Thymus (tissue), 14 donors: ENCODE measurements at places on chromosomes 1 and 21.

GRCh38 chr1:89890085-89890752 is 69.4 kb downstream of the LRRC8D start:
- no peak for DNase-seq

GRCh38 chr1:36764798-36765197 is 269.5 kb downstream of the GRIK3 start:
- no peak for DNase-seq

GRCh38 chr1:220552672-220553260 is 24.8 kb downstream of the MARK1 start:
- no peak for DNase-seq

- DNase-seq: no peak
Observed at GRCh38 chr21:32134441-32135130, 144.3 kb downstream of the MIS18A start.

GRCh38 chr1:152824964-152825363 is 2.3 kb upstream of the LCE1A start:
- no peak for DNase-seq

DNA sequence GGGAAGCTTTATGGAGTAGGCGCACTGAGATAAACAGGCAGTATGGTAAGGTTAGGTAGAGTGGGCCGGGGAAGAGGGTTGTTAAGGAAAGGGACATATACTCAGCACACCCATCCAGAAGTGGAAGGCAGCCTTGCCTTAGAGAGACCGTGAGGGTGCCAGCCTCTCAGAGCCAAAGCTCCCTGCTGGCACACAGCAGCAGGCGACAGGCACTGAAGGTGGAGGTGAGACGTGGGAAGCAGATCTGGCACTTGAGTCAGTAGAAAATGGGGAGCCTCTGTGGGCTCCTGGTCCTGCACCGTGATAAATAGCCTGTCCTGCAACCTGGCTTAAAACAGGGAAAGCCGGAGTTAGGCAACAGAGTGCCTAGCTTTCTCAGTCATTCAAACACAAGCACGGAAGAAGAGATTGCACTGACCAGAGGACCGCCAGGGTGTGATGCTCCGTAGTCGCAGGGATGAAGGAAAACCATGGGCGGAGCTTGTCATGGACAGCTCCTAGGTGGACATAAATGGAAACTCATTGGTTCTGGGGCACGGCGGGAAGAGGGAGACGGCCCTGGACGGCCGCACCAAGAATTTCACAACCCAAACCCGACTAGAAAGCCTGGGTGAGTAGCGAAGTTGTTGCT is 15.5 kb downstream of the KCNK1 start:
- DNase-seq: no peak

DNA sequence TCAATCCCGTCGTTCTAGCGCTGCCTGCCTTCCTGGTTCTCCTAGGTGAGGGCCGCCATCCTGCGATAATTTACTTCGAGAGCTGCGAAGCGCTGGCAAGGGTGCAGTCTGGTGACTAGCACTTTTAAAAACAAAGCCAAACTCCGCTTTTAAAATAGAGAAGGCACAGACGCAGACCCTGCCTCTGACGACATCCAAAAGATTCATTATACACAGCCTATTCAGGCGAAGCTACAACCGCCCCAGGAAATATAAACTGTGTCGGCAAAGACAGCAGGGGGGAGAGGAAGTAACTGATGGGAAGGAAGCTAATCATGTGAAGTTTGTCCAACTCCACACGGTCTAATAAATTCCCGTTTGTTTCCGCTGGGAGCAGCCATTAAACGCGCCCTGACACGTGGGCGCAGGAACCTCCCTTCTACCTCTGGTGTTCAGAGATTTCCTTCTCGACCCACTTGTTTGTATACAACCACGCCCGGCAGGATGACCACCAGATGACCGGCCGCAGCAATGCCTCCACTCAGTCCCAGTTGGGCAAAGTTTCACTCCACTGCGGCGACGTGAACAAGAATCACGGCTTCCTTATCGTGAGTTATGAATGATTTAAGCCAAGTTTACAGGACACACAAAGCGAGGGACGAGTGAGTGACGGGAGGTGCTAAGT is 1.3 kb downstream of the GNG12 start:
- DNase-seq: no peak

GRCh38 chr1:33346927-33347649 is 26.2 kb upstream of the A3GALT2 start:
- no peak for DNase-seq

DNA sequence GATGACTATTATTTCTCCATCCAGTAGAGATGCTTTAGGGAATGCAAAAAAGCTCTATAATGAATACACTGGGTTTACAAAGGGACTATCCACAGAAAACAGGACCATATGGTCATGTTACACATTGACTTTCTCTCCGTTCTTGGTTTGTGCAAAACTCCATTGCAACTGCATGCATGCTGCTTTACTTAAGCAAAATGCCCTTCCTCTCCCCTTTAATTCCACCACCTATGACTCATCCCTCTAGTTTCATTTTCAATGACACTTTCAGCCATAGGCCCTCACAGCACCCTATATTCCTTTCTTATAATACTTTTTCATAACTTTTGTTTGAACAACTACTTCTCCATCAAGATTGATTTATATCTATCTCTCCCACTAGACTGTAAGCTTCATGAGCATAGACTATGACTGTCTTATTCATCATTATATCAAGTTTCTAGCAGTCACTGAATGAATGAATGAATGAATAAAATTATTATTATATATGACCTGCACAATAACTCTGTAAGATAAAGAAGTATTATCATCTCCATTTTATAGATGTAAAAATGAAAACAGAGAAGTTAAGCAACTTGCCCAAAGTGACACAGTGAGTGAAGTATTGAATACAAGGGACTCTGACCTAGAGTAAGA is 248.9 kb downstream of the PLPP3 start:
- DNase-seq: no peak

DNA sequence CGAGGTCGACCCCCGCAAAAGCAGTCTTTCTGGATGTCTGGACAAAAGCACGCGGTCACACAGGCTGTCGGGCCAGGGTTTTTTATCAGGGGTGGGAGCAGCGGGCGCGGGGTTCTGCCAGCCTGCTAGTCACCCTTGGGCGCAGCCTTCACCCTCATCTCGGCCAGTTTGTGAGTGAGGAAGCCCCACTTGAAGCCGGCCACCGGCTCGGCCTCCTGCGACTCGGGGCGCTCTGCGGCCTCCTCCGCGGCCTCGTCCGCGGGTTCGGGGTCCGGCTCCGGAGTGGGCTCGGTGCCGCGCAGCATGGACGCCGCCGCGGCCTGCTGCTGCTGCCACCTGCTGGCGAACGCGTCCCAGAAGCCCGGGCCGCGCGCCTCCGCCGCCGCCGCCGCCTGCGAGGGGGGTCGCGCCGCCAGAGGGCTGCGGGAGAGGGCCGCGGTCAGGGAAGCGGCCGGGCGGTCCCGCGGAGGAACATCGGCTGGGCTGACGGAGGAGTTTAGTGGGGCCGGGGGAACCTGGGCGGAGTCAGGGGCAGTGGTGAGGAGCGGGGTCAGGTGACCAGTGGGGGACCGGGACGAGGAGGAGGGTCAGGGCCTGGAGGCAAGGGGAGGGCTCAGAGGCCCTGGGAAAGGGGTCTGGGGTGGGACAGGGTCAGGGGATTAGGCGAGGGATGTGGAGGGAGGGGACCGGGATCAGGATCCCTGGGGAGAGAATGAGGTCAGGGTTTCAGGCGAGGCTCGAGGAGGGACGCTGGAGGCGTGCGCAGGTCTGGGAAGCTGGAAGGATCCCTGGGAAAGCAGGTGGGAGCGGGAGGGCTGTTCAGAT is 4.5 kb downstream of the C1orf232 start:
- DNase-seq: no peak

DNA sequence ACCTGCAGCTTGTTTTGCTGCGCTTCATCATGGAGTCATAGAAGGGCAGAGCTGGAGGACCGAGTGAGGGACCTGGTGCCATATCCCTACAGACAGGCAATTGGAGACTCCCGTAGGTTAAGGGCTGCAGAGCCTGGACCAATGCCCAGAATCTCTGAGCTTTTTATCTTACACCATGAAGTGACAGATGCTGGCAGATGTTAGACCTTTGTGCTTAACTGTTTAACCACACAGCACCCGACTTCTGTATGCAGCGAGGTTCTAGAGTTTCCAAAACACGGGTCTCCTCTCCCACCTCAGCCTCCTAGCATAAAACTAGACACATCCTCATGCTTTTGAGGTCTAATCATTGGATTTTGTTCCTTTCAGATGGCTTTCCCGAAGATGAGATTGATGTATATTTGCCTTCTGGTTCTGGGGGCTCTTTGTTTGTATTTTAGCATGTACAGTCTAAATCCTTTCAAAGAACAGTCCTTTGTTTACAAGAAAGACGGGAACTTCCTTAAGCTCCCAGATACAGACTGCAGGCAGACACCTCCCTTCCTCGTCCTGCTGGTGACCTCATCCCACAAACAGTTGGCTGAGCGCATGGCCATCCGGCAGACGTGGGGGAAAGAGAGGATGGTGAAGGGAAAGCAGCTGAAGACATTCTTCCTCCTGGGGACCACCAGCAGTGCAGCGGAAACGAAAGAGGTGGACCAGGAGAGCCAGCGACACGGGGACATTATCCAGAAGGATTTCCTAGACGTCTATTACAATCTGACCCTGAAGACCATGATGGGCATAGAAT is 47.6 kb downstream of the B3GALT5 start:
- no peak for DNase-seq

- no peak for DNase-seq
Observed at GRCh38 chr1:36162680-36163239, 6.8 kb downstream of the MAP7D1 start.

DNA sequence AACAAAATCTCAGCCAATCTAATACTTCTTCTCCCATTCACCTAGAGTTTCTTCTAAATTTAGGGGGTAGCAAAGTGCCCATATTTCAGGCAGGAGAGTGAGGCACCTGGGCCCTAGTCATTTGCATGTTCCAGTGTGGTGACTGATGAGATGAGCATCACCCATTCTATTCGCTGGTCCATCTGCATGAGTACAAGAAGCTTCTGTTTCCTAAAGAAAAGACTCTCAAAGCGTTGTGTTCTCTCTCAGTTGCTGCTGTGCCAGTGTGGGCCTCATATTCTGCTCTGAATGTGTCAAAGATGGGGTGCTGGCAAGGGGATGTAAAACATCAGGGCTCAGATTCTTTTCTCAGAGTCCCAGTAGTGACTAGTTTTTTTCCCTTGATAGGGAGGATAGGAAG is 16.1 kb upstream of the DPYD start:
- DNase-seq: no peak
